Uterine smooth muscle cell (primary cell): ENCODE measurements at places on chromosomes 1 and 21. TPM values are rescaled to one million over a fixed set of nuclear protein-coding genes. Genes with fewer than 3 reads are reported as not detected.

The PRELP gene
- total RNA-seq = 0.33 and 1.9 TPM in 2 replicates

The SHE gene
- total RNA-seq = under 0.01 and 0.12 TPM in 2 replicates

The SLC35F3 gene
- 0.12 and 0.22 TPM in 2 replicates for total RNA-seq

The TUFT1 gene
- total RNA-seq = 4.5 and 8.5 TPM in 2 replicates

The CR1L gene
- not detected in 2 replicates for total RNA-seq

The SLAMF7 gene
- total RNA-seq = under 0.01 TPM in 1 of 2 replicates, not detected in the other

The SLC9C2 gene
- total RNA-seq = not detected in 2 replicates

The HTR6 gene
- under 0.01 TPM in 1 of 2 replicates, not detected in the other for total RNA-seq

The NGF gene
- total RNA-seq = 7.1 and 7.9 TPM in 2 replicates
